ENCODE measurements at places on chromosomes 7 and 10. TPM values are rescaled to one million over a fixed set of nuclear protein-coding genes. Genes with fewer than 3 reads are reported as not detected.

The PAPOLB gene
- total RNA-seq, result 0.98 TPM

The CFTR gene
- total RNA-seq, result not detected

The GIMAP8 gene
- total RNA-seq, result 22.4 TPM

The CHST3 gene
- 36.5 TPM for total RNA-seq

The PLA2G12B gene
- total RNA-seq, result not detected

The RNF32 gene
- 3.2 TPM for total RNA-seq

The GIMAP7 gene
- total RNA-seq, result 31.6 TPM

The GNG11 gene
- 26.3 TPM for total RNA-seq

The DLX6 gene
- total RNA-seq, result not detected

The SMNDC1 gene
- total RNA-seq, result 35.4 TPM

The GIMAP2 gene
- total RNA-seq, result 11.7 TPM

The SEM1 gene
- 53.7 TPM for total RNA-seq

The EIF5AL1 gene
- 0.09 TPM for total RNA-seq

- DNase-seq, result no peak
Measured at GRCh38 chr10:89857431-89858042, 156.1 kb downstream of the KIF20B start.

- DNase-seq, result no peak
Measured at GRCh38 chr10:36597756-36598320, 527.6 kb upstream of the ANKRD30A start.

- no peak for DNase-seq
Measured at GRCh38 chr10:92142949-92143348, 147.9 kb downstream of the CPEB3 start.

DNA sequence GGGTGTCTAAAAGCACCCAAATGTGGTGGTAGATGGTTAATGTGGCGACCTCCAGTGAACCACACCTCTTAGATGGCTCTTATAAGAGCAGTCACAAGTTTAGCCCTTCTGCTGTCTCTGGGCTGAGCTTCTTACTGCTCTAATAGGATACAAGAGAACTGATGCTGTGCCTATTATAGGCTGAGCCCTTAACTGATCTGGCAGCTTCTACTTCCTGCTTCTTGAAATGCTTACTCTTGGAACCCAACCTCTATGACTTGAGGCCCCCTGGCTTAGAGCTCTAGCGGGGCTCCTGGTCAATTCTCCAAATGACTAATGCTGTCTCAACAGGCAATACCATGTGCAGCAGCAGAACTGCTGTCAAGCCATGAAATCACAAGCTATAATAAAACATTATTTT is 35.0 kb upstream of the LSM8 start:
- DNase-seq, result no peak

DNA sequence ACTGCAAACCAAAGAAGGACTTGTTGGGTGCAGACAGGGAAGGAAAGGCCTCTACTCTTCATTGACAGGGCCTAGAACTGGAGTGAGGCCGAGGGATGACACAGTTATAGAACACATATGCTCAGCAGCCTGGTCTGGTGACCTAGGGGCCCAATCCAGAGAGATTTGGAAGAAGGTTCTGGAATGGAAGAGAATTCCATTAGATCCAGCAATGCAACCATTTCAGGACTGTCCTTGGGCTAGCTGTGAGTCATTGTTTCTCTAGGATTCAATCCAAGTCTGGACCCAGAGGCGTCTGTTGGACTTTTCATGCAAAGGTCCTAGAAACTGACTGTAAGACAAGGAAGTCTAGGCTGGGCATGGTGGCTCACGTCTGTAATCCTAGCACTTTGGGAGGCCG is 59.2 kb downstream of the WIPF3 start:
- no peak for DNase-seq

- no peak for DNase-seq
Measured at GRCh38 chr10:83432261-83433045, 706.9 kb upstream of the GHITM start.

- no peak for DNase-seq
Measured at GRCh38 chr7:832167-832967, at the start of gene SUN1. TSS of gene SUN1 (plus strand) at chr7:832476. CDS start at chr7:832525, 49 bp downstream.

DNA sequence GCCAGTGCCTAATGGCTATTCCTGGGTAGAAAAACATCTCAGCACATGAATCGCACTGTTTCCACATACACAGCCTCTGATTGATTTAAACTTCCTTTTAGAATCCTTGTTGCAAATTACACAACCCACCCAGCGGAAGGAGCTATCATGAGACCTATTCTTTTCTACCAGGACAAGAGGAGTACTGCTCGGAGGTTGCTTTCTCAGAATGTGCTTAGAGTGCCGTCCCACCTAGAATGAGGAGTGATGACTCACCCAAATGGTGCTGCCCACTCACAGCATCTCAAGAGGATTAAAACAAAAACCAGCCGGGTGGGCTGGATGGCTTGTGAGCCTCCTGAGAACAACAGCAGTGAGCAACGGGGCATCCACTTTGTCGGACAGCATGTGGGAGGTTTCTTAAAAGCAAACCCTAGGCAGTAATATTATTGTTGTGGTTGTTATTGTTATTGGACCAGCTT is 128.9 kb downstream of the DGKI start:
- DNase-seq, result no peak

- no peak for DNase-seq
Measured at GRCh38 chr7:108528183-108528712, 2.3 kb upstream of the PNPLA8 start.

DNA sequence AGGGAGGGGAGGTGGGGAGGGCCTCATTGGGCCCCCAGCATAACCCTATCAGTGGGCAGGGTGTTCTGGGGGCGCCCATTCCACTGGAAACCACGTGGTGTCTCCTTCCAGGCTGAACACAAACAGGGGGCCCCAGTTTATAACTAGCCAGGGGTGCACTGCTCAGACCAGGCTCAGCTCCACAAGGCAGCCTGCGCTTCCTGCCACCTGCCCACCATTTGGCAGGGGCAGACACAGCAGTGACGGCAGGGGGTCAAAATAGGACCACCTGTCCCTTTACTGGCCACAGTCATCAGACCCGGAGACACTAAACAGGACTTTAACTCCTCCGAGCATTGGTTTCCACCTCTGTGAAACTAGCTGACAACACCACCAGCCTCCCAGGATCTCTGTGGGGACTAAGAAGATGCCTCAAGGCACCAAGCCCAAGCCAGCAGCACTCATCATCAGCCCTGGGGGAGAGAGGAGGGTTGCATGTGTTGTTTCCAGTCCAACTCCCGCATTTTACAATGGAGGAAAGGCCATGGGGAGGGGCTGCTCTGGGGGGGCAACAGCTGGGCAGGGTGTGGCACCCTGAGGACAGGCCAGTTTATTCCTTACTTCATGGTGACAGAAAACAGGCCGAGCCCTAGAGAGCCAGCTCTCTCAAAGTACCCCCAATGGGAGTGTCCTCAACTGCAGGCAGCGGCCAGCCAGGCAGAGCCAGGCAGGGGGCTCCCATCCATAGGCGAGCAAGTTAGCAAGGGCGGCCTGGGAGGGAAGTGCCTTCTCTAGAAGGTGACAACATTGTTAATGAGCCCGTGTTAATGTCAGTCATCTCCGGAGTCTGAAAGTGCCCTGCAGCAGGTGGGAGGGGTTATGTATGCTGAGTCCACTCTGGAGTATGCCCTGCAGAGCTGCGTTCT is 127.6 kb downstream of the TNS3 start:
- DNase-seq, result no peak

GRCh38 chr10:110430340-110431273 is 67.1 kb upstream of the DUSP5 start:
- no peak for DNase-seq

- DNase-seq, result no peak
Measured at GRCh38 chr7:158502068-158502750, 85.4 kb downstream of the PTPRN2 start.

DNA sequence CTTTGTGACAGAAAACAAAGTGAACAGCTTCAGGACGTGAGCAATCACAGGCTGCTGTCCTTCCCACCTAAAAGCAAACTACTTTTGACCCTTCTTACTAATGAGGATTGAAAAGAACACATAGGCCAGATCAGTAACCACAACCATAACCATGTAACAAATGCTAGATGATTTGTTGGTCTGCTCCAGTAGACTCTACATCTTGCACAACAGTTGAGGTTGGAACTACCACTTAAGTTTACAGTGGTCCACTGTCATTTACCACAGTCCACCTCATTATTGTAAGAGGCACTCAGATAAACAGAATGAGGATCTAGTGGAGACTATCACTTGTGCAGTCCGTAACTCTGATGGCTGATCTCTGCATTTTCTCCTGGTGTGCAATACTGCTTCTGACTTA is 27.8 kb downstream of the NET1 start:
- DNase-seq, result no peak

DNA sequence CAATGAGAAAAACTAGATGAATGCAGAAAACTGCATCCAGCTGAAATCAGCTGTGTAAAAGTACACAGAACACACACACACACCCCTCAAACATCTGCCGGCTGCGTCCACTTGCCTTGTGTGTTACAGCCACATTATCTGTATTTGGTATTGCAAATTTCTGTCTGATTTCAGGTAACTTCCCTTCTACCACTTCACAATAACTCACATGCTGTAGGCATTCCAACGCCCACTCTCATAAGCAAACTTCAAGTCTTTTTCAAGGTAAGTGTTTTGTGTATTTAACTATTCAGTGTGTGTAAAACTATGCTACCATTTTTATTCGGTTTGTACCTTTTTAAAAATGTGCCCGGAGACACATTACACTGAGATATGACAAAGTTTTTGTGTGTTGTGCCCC is 594.2 kb downstream of the SORCS1 start:
- no peak for DNase-seq

DNA sequence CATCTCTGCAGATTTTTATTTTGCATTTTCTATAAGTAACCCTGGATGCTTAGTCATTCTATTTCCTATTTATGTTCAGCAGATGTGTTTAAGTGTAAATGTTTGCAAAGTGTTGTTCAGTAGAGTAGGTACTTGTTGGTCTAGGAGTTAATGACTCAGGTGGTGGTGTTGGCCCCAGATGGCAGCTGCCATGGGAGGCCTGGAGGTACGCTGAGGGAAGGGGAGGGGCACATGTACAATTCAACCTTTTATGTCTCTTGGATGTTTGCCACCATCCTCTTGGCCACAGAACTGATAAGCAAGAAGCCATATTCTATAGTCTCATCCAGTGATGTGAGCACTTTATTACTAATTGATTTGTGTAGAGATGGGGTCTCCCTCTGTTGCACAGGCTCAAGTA is 68.1 kb upstream of the SLC39A12 start:
- DNase-seq, result no peak

GRCh38 chr7:31432836-31433340 is 81.0 kb upstream of the ITPRID1 start:
- no peak for DNase-seq

DNA sequence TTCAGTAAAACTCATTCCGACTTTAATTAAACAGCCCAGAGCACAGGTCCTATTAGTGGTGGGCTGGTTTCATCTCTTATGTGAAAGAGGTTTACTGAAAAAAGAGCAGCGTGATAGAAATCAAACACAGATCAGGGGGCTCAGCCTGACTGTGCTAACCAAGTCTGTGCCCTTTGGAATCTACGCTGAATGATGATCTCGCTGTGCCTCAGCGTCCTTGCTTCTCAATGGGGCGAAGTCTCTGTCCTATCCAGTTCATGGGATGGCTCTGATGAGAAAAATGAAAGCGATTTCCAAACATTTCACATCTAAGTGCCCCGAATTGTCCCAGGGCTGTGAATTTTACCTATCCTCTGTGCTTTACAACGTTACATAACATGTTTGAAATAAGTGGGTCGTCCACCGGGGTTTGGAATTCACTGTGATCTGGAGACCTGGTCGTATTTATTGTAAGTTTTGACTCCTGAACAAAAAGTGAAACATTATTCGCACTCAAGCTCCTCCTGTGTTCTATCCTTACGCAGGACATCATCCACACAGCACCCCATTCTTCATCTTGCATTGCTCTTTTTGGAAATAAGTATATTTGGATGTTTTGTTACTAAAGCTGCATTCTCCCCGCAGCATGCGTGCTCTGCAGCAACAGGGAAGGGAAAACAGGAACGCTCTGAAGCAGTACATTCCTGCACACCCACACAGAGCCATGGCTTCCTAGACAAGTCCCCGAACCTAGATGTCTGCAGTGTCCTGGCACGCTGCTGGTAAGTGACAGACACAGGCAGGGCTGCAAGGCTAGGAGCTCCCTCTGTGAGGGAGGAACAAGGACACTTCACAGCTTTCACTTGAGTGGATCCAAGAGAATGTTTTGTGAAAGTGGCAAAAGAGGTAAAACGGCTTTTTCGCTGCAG is 83.5 kb downstream of the SLC37A3 start:
- DNase-seq, result no peak

DNA sequence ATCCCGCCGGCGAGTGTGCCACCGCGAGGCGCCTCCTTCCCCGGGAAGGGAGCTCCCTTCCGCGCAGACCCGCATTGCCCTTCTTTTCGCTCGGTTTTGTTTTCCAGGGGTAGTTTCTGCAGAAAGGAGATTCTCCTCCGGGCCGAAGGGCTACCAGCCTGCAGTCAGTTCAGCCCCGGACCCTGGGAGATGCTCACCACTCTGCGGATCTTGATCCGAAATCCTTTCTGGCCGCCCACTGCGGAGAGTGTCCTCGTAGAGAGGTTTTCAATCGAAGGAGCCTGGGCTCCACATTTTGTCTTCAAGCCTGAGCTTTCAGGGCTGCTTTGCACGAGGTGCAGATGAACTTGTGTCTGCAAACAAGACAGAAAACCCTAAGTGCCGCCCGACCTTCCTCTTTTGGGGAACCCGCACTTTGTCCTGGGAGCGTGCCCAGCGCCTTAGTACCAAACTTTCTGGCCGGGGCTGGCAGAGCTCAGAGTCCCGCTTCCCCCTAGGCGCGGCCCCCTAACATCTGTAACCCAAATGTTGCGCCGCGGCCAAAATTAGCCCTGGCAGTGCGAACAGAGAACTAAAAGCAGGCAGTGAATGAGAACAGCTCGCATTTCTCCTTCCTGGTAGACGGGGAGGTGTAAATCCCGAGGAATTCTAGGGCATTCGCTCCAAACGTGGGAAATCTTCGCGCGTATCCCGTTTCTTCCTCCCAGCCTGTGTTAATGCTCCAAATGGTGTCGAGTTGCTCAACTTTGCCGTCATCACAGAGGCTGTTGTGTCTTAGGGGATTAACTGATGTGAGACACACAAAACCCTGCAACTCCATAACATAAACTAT is 6.7 kb upstream of the EN2 start:
- no peak for DNase-seq

DNA sequence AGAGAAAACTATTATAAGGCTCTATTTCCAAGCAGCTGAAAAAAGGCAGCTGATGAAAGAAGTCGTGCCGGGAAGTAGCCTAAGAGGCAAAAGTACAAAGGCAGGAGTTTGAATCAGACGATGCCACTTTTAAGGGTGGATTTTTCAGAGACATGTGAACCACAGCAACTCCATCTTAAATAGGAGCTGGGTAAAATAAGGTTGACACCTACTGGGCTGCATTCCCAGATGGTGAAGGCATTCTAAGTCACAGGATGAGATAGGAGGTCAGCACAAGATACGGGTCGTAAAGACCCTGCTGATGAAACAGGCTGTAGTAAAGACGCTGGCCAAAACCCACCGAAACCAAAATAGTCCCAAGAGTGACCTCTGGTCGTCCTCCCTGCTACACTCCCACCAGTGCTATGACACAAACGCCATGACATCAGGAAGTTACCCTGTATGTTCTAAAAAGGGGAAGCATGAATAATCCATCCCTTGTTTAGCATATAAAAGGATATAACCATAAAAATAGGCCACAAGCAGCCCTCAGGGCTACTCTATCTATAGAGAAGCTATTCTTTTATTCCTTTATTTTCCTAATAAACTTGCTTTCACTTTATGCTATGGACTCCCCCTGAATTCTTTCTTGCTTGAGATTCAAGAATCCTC is 45.5 kb upstream of the PRSS1 start:
- no peak for DNase-seq

Measured in sciatic nerve (tissue), 2 donors.